ENCODE measurements at places on chromosomes 6 and 20.

DNA sequence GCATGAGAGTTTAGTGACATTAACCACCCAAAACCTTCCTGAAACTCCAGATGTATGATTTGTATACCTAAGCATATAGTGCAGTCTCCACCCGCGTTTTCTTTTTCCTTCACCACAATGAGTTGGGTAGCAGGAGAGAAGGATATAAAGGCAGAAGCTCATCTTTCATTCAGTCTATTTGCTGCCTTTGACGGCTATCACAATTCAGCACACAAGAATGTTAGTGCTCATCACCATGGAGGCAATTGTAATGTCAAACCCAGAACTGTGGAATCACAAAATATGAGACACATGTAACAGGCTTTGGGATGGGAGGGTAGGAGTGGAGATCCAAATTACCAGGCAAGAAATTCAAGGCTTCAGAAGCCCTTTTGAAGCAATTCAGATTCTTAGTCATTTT is 17.6 kb downstream of the ZHX3 start:
- no peak for DNase-seq

GRCh38 chr6:92922216-92922806 is 497.0 kb downstream of the EPHA7 start:
- no peak for DNase-seq

DNA sequence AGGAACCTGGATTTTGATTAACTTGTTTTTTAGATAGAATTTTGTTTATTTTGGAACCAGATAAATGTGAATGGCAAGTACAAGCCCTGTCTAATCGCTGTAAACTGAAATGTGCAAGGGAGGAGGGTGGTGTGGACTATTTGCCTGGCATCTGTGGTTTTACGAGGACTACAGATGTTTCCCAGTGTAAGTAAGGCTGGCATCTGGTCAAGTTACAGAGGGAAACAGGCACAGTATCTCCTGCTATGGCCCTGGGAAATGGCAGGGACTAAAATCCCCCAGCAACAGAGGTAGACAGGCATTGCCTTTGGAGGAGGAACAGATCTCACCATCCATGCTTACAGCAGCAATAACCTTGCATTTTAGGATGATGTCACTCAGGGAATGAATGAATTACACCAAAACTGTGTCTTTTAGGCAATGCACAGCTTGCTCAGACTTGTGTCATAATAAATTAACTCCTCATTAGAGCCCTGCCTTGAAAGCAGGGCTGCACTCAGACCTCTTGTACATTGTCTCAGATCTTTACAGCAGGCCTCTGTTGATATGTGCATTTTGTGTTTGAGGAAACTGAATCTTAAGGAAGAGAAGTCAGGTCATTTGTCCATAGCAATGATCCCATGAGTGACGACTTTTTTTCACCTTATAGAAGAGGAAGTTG is 96.2 kb downstream of the TCP11 start:
- no peak for DNase-seq

DNA sequence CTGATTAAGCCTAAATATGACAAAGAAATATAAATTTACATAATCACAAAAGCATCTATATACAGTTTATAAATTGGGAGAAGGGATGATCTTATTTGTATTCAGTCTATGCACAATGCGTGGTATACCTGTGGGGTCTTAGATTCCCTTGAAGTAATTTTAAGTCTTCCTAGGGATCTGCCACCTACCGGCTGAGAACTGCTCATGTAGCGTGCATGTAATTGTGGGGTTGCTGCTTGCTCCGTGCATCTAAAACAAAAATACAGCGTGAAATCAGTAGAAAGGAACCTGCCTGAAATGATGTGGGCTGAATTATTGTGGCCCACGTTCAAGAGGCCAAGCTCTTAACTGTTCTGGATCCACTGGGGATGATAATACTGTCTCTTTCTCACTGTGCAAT is 187.3 kb downstream of the MBOAT1 start:
- DNase-seq, result no peak

- DNase-seq, result no peak
Observed at GRCh38 chr6:31901415-31901952, 402 bp downstream of the ZBTB12 start.

DNA sequence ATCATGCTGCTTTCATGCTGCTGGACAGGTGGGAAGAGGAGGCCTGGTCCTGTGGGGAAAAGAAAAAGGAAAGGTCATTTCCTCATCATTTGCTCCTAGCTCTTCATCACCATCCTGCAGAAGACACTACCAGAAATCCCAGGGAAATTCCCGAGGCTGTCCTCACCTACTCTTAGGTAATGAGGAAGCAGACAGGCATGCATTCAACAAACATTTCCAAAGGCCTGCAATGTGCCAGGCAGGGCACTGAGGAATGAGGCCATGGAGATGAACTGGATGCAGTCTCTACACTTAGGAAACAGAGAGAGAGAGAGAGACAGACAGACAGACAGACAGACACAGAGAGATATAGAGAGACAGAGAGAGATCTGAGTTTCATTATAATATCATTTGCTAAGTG is 83.0 kb upstream of the MRPS10 start:
- DNase-seq, result no peak

- no peak for DNase-seq
Observed at GRCh38 chr6:150354754-150355571, 13.8 kb upstream of the IYD start.

GRCh38 chr20:46283426-46284039 is 24.8 kb downstream of the CDH22 start:
- no peak for DNase-seq

DNA sequence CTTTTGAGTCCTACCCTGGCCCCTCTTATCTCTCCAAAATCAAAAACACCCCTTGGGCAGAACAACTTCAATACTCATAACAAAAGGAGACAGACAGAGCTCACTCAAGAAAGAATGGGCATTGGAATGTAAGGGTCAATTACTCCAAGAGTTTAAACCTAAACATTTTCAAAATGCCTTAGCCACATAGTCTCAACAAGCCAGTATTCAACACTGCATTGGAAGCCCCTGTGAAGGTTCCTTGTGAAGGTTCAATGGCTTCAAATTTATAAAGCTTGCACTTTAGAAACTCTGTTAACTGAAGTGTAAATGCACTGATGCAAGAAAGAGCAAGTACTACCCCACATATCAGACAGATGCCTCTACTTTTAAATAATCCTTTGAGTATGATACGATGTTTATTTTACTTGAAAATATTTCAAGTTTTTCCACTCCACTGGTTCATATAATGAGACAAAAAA is 139.1 kb upstream of the LAMP5 start:
- no peak for DNase-seq

DNA sequence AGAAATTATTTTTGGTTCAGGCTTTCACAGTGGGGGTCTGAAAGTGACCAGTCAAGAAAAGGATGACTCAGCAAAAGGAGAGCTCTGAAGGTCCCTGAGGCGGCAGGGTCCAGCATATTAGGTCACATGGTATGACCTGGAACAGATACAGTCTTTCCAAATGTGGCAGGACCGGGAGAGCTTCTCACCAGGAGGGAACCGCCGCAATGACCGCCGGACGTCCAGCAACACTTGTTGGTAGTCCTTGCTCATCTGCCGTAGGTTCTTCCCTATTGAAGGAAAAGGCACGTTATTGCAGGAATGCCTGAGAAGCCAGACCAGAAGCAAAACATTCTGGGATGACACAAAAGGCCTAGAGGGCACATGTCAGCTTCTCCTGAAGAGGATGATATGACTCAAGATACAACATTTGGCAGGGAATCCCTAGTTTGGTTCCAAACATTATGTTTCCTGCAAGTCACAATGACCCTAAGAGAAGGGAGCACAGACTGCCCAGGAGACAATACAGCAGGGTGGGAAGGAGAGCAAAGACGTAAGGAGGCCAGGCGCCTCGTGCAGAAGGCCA is 17.4 kb downstream of the TBC1D20 start:
- no peak for DNase-seq

DNA sequence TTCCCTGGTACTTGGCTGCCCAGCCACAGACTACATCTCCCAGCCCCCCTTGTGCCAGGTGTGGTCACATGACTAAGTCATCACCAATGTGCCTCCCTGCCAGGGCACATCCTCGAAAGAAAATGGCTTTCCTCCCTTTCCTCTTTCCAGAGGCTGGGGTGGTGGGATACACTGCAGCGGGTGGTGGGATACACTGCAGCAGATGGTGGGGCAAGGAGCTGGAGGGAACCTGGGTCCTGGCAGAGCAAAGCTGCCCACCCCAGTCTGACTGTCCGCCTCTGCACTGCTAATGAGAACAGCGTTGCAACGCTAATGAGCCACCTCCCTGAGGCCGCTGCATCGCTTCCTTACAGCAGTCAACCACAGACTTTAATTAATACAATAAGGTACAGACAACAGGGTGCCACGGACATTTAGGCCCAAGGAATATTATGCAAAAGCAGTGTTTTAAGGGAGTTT is 125.3 kb downstream of the PREX1 start:
- DNase-seq, result no peak

Data from stimulated activated CD8-positive, alpha-beta memory T cell treated with anti-CD3 and anti-CD28 coated beads, Interleukin-15, amount 100 ng/mL, for 24 hours (primary cell).